Amygdala (tissue), 56 donors: ENCODE measurements at places on chromosomes 11 and 22.

DNA sequence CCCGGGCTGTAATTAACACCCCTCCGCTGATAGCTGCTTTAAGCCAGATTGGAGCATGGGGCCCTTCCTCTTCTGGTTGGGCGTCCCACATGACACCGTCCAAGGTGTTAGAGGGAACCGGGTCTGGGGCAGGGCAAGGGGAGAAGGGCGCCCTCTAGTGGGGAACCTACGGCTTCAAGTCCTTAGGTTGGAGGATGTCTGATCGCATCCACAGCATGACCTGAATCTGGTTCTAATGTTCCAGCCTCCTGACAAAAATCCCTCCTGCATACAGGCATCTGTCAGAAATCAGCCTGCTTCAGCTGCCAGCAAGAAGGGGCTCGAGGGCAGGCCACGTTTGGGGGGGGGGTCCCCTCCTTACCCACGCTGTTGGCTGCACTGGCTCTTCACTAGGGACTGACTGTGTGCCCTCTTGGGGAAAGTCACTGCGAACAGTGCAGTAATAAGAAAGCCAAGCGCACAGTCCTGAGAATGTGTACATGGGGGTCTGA, 94.2 kb upstream of the TBCEL start:
- DNase-seq: no peak

DNA sequence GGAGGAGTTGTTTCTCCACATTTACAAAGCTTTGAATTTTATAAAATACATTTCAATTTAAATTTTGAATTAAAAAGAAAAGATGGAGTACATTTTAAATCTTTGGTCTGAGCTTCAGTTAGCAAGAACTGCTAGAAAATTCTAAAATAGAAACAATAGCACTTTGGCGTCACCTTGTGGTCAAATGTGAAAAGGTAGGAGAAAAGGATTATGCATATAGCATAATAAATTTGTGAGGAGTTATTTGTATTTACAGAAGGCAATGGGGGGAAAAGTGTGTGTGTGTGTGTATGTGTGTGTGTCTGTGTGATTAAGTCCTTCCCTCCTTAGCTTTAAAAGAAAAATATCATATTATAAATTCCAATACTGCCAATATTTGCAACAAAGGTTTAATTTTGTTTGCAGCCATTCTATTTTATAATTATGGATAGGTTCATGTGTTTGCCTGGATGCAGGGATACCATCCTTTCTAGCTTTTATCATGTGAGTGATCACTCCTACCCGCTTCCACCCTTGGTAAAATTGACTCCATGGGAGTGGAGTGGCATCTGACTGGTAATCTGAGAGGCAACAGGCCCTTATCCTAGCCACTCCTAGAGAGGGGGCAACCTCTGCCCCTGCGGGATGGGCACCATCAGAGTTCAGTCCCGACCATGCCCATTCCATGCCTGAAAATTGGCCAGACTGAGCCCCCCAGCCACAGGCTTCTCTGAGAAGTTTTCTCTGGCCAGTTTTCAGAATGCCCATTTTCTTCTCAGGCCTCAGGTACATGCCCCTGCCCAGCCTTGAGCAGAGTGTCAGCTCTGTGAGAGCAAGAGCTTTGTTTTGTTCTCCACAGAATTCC, 13.6 kb upstream of the LGR4 start:
- DNase-seq: no peak

DNA sequence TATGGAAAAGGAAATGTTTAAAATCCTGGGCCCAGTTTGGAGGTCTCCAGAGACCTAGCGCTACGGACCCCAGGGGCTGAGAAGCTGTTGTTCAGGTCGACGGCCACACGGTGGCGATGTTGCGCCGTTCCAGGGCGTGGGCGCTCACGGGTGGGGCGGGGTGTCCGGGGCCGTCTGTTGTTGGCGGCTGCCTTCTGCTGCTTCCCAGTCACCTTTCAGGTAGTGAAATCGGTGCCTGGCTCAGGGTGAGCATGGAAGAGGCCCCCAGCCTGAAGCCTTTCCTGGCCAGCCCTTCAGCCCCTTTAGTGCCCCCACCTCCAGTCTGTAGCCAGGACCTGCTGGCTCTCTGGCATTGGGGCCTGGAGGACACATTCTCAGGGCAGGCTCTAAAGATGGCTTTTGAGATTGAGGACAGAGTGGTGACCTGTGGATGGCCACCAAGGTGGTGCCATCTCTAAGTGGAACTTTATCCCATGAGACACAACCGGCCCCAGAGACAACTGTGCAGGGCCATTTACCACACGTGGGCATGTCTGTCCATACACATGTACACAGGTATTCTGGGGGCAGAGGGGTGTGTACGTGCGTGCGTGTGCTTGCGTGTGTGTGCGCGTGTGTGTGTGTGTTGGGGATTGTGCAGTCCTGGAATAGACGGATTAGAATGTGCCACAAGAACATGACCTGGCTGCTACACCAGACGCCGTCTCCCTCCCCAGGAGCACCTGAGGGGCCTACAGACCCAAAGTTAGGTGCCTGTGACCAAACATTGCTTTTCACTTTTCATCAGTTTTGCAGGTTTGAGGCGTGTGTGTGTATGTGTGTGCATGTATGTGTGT, 53.8 kb downstream of the ST14 start:
- peak; percentile 72 for DNase-seq

- DNase-seq: no peak
These were observed 312.7 kb downstream of the SOX6 start for GRCh38 chr11:16043617-16044016.

DNA sequence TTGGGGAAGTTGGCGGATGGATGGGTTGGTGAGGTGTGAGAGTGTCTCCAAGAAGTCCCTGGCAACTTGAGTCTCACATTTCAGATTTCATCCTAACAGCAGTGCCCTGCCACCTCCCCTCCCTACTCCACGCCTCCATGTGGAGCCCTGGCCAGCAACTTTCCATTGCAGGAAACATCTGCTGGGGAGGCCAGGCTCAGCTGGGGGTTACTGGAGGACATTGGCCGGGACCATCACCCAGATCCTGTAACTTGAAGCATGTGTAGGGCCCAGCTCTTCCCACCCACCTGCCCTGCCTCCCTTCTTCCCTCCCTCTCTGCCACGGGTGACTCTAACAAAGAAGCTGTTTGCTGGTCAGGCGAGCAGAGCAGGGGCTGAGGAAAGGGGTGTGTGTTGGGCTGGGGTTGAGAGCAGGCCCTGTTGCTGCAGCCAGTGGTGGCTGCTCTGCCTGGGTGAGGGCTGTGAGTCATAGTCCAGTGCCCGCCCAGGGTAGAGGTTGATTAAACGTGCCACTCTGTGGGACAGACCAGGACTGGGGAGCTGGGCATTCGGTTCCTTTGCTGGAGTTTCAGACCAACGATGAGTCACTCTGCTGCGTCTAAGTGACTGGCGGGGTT, 64.0 kb downstream of the SCN3B start:
- no peak for DNase-seq
